ENCODE measurements at places on chromosomes 4 and X.

GRCh38 chr4:75718529-75718928 lies 5.8 kb upstream of the USO1 start:
- no peak for DNase-seq

DNA sequence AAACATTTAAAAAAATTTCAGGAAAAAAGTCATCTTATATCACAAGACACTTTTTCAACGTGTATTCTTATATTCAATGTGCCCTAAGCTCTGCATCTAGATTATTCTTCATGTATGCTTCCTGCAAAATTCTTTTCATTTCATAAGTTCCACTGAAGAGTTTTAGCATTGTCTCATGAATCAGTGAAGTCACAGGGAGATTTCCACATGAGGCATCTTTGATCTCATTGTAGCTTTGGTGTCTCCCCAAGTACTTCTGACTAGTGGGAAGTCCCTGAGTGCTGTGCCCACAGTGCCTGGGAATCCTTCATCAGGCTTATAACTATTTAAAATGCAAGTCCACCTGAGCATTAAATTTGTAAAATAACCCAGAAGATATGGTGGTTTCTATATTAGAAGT lies 123.8 kb downstream of the MAD2L1 start:
- no peak for DNase-seq

DNA sequence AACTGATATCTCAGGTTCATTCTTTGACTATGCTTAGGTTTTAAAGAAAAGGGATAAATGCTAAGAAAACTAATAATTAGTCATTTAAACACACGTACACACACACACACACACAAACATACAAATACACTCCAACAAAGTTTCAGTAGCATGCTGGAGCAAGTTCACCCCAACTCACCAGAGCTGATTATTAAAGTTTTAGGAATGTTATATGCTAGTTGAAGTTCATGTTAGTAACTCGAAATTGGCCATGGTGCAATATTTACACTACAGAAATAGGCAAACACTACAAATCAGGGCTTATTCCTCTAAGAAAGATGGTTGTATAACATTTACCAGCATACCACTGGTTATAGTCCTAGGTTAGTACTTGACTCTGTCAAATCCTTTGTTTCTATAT lies 384.0 kb upstream of the DIPK2B start:
- DNase-seq = no peak

GRCh38 chr4:65789805-65790204 lies 119.5 kb upstream of the EPHA5 start:
- no peak for DNase-seq

GRCh38 chrX:21728276-21728968 lies 29.5 kb downstream of the SMPX start:
- no peak for DNase-seq

GRCh38 chrX:65726715-65727114 lies 59.3 kb downstream of the MSN start:
- DNase-seq = no peak
